ENCODE measurements at places on chromosomes 1 and 21.

GRCh38 chr1:200866521-200866920, 6.3 kb upstream of the GPR25 start:
- DNase-seq: no peak

GRCh38 chr1:208357644-208358507, 113.7 kb upstream of the PLXNA2 start:
- DNase-seq: no peak

GRCh38 chr1:93448983-93449804, 1.3 kb downstream of the FNBP1L start:
- no peak for DNase-seq

DNA sequence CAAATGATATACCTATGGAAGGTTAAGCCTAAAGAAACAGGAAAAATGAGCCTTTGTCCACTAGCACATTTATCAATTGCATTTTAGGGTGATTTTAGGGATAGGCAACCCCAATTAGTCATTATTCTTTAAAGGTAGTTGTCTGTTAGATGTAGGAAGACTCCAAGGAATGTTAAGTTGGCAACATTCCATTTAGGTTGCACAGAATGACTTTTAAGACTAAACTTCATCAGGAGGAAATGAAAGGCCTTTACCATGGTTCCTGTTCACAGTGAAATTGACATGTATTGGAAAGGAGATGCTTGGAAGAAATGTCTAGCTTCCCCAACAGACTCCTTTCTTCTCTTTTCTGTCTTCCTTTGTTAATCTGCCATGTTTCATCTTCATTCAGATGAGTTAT, 1.6 kb upstream of the APOBEC4 start:
- no peak for DNase-seq

DNA sequence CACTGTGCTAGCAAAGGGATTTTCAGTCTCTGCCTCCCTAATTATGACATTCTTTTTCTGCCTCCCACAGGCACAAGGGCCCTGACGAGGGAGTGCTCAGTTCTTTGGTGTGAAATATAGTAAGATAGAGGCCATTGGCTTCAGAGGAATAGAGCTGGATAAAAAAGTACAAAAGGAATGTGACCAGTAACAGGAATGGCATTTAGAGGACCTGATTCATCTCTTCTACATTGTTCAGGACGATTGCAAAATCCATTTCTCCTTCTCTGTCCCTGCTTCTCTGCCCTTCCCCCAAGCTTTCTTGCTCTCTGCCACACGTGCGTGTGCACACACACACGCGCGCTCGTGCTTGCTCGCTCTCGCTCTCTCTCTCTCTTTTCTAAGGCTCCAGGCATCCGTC, 668.2 kb downstream of the KIF26B start:
- DNase-seq: no peak

DNA sequence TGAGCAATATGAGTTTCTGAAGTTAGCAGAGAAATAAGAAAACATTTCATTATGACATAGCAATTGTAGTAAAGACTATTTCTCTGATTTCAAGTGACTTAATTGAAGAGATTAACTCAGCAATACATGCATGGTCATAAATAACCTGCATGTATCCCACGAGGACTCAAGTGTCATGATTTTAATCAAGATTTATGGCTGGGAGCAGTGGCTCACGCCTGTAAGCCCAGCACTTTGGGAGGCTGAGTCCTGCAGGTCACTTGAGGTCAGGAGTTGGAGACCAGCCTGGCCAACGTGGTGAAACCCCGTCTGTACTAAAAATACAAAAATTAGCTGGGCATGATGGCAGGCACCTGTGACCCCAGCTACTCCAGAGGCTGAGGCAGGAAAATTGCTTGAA, 311.9 kb upstream of the PLD5 start:
- no peak for DNase-seq

- DNase-seq: no peak
Measured at GRCh38 chr1:221672965-221673364, 68.9 kb downstream of the DUSP10 start.

Data from right renal cortex interstitium (tissue), 3 donors.